GM23338 (cell line): ENCODE measurements at places on chromosomes 16 and 17.
A peak's percentile ranks its signal among the peaks of the same experiment; 100 is the strongest.

- H3K4me3 ChIP-seq, result no peak overlapping the region
- no peak for DNase-seq
- H3K36me3 ChIP-seq, result no peaks in the 10 kb centered on the region
- H3K4me1 ChIP-seq, result peaks cover 3% of the 10 kb centered on the region
- H3K27me3 ChIP-seq, result no peaks in the 10 kb centered on the region
- H3K27ac ChIP-seq, result no peak overlapping the region
Measured at GRCh38 chr17:82832411-82832810, 7.4 kb downstream of the ZNF750 start.

DNA sequence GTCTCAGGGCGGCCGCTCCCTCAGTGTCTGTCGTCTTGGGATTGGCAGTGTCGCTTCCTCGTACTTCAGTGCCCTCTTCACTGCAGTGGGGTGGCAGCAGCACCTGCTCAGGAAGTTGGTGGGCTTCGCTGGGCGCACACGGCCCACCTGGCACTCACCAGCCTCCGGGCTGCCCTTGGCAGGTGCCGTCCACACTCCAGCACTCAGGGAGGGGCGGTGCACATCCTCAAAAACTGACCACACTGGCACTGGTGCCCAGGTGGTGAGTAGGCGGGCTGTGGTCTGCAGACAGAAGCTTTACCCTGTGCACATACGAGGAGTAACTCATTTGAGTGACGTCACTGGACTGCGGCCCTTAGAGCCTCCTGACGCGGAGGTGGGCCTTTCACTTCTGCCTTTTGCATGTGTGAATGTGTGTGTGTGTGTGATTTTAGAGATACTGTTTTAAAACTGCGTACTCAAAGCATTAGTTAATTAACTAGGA lies 94.6 kb downstream of the BANP start:
- H3K27me3 ChIP-seq, result no peaks in the 10 kb centered on the region
- H3K36me3 ChIP-seq, result no peaks in the 10 kb centered on the region
- no peaks in the 10 kb centered on the region for H3K4me1 ChIP-seq
- no peak overlapping the region for H3K27ac ChIP-seq
- H3K4me3 ChIP-seq, result no peak overlapping the region
- no peak for DNase-seq

- H3K4me3 ChIP-seq, result no peak overlapping the region
- H3K36me3 ChIP-seq, result no peaks in the 10 kb centered on the region; the same call in 1 of the 2 replicates
- H3K4me1 ChIP-seq, result peaks cover 48% of the 10 kb centered on the region
- H3K27ac ChIP-seq, result peak overlapping the region; percentile 17; the same call in 1 of the 2 replicates
Measured at GRCh38 chr17:5286846-5287245, 4.8 kb downstream of the RABEP1 start.

DNA sequence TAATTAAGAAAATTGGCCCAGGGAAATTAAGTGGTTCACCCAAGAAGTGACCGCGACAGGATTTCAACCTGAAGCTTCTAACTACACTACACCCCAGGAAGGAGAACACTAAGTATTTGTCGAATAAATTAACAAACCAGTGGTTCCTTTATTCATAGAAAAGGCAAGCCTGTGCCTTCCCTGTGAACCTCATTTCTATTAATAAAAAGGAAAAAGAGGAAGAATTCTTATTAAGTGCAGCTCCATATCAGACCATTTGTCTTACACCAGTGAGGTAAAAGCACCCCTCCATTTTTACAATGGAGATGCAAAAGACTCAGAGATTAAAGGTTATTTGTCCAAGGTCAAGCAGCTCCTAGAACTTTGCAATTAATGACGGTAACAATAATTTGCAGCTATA lies 1.7 kb downstream of the COPS3 start:
- H3K36me3 ChIP-seq, result peaks cover 8% of the 10 kb centered on the region; the same call in 1 of the 2 replicates
- H3K4me1 ChIP-seq, result peaks cover 13% of the 10 kb centered on the region
- peak overlapping the region; percentile 21; the same call in 1 of the 2 replicates for H3K27ac ChIP-seq
- H3K4me3 ChIP-seq, result peak overlapping the region; percentile 79
- H3K27me3 ChIP-seq, result no peaks in the 10 kb centered on the region

DNA sequence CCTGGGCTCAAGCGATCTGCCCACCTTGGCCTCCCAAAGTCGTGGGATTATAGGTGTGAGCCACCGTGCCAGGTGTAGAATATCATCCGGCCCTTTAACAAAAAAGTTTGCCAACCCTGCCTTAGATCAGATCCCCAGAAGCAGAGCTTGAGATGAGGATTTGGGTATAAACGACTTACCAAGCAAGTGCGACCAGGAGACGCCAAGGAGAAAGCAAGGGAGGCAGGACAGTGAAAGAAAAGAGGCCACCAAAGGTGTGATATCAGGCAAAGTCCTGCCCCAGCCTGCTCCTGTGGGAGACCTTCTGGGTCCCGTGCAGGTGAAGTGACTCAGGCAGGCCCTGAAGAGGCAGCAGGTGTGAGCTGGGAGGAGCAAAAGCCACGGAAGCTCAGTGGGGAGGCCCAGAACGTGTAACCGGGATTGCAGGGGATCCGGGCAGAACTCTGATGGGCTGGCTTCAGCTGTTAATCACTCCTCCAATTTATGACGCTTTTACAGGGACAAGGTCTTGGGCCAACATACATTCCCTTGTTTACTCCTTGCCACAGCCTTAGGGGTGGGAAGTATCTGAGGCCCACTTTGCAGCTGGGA lies 14.1 kb upstream of the CALB2 start:
- no peaks in the 10 kb centered on the region for H3K27me3 ChIP-seq
- H3K36me3 ChIP-seq, result no peaks in the 10 kb centered on the region
- H3K4me3 ChIP-seq, result no peak overlapping the region
- H3K27ac ChIP-seq, result no peak overlapping the region
- no peaks in the 10 kb centered on the region for H3K4me1 ChIP-seq
